ENCODE measurements at places on chromosomes 1 and 21.

GRCh38 chr1:155078469-155079209 lies at the start of gene EFNA3:
EFNA3 (plus strand) TSS chr1:155078837; CDS start chr1:155078942, 105 bp downstream.
- DNase-seq: no peak

DNA sequence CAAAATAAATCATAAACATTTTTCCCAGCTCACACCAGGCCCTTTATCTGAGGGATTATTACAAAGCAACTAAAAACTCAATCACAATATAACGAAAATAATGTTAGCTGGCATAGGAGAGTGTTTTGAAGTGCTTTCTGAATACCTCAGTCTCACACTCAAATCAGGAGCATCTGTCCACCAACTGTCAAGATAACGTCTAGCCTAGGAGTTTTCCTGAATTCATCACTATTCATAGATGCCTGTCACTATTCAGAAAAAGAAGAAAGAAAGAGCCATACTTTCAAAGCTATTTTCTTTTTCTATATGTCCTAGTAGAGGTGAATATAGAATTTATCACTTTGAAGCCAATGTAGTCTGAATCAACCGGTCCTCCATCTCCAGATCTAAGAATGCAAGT lies 127.0 kb downstream of the AKT3 start:
- no peak for DNase-seq

DNA sequence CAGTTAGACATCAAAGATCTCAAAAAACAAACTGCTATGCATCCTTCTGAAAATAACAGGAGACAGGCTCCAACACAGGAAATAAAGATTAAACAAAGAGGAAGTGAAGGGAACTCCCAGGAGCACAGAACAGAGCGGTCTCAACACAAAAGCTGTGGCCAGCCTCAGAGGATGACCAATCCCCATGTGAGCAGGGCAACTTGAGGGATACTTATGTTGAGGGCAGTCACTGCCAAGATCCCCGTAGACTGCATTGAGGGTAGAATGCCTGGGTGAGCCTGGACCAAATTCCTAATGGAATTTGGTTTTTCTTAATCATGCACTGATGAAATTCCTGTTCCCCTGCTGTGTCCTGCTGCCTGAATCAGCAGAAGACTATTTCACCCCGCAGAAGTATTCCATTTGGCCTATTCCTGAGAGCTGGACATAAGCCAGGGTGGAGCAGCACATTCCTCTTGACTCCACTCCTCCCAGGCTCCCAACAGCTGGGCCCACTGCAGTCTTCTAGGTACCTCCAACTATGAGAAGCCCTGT lies 49.0 kb downstream of the JAK1 start:
- no peak for DNase-seq

DNA sequence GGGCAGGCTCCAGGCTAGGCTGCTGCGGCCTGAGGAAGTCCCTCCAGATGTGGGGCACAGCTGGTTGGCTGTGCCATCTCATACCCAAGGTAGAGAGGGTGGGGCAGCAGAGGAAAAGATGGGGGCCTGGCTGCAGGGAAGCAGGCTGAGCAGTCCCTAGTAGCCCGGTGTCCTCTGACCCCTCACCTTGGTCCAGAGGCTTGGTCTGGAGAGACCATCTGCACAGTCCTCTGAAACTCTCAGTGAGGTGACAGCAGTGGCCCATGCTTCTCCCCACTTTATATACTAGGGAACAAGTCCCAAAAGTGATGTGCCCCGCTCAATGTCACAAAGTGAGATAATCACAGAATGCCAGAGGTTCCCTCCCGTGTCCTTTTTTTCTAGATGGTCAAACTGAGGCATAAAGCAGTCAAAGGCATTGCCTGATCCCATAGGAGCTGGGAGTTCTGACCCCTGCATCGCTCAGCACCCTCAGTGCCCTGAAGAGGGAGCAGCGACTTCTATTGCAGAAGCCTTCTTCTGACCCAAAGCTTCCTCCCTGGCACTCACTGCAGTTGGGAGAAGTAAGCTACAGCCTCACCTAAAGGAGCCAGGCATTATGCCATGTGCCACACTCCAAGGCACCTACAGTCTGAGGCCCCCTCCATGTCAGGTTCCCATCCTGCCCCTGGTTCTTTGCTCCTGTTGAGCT lies 45.5 kb downstream of the TRABD2B start:
- no peak for DNase-seq

DNA sequence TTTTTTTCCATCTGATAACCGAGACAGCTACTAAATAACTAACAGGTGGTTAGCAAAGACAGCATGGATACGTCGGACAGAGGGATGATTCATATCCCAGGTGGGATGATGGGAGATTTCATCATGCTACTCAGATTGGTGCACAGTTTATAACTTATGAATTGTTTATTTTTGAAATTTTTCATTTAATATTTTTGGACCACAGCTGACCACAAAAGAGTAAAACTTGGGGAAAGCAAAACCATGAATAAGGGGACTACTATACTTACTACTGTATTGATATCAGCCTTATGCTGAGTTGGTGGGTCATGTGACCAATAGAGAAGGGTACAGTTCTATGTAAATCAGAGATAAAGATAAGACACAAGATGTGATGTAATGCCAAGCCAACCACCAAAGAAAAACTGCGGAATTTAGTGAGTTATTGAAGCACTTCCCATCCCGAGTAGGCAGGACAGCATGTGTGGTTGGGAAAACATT lies 248.1 kb upstream of the C1orf105 start:
- DNase-seq: no peak

DNA sequence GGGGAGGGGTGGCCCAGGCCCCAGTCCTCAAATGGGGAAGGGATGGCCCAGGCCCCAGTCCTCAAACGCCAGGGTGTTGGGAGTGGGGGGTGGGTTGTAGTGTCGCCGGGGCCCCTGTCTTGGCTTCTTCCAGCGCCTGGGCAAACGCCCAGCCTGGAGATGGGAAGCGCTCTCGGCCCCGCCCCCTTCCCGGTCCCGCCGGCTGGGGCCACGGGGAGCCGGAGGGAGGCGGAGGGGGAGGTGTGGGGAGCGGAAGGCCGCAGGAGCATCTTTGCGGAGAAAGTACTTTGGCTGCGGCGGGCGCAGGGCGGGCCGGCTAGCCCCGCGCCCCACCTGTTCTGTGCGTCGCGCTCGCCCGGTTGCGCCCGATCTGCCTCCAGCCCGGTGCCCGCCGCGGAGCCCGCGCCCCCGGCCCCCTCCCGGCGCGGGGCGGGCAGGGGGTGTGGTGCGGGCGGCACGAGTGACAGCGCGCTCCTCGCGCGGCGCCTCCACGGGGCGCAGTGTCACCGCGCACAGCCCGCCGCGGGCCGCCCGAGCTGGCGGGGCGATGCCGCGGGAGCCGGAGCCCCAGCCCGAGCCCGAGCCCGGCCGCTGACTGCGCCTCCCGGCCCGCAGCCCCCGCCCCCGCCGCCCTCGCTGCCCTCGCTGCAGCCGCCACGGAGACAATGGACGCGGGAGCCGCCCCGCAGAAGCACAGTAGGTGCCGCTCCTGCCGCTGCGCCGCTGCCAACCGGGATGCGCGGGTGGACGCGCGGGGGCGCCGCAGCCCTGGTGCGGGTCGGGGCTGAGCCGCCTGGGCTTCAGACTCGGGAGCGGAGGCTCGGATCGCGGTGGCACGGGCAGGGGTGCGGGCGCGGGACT lies 31.1 kb upstream of the PEX10 start:
- DNase-seq: no peak

- DNase-seq: no peak
These were observed 20.4 kb upstream of the FGGY start for GRCh38 chr1:59276439-59276851.

GRCh38 chr1:195791796-195792195 lies 816.4 kb downstream of the KCNT2 start:
- DNase-seq: no peak

DNA sequence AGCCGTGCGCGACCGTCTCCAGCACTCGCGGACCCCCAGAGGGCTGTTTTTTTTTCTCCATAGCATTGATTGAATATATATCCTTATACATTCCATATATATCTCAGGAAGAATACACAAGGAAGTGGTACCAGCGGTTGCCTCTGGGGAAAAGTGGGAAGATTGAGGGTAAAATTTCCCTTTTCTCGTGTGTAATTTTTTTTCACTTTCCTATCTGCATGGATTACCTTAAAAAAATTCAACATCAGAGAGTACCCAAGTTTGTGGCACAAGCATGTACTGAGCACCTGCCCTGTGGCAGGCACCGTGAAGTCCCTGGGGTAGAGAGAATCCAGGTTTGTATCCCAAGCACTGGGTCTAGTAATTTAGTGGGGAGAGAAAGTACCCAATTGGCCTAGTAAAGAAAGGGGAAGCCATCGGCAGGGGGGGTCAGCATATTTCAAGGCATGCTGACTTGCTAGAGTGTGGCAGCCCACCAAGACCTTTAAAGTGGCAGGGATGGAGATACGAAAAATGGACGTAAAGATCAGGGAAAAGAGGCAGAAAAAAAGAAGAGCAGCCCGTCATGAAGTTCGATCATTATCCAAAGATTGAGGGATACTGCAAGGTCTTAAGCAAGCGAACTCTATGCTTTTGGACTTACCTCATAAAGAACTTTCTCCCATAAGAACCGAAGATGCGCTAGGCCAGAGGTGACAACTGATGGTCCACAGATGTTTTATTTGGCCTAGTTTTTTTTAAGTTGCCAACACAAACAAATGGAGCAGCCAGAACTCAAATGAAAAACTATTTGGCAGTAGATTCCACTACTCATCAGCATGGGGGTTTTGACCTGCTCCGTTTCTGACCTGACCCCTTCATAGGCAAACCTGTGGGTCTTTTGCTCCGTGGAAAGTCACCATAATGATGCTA lies 1.5 kb upstream of the HMGN1 start:
- DNase-seq: no peak

DNA sequence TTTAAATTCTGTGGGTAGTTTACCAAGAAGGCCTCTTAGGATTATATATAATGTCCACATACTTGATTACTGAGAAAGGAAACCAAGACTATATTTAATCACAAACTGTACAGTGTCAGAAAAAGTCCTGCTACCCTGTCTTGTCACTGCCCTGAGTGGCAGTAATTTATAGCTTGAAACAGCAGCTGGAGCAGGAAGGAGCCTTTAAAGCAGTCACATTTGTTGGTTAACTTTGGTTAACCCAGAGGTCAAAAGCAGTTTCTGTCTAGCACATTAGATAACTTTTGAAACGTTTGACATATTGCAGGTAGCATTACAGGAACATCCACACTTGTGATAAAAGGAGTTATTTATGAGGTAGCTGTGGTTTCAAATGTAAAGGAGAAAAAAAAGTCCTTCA lies 161.7 kb downstream of the ROR1 start:
- DNase-seq: no peak

GRCh38 chr1:22297999-22298398 lies 153.7 kb upstream of the ZBTB40 start:
- no peak for DNase-seq

- no peak for DNase-seq
These were observed 90.1 kb downstream of the PGBD5 start for GRCh38 chr1:230335861-230336522.

DNA sequence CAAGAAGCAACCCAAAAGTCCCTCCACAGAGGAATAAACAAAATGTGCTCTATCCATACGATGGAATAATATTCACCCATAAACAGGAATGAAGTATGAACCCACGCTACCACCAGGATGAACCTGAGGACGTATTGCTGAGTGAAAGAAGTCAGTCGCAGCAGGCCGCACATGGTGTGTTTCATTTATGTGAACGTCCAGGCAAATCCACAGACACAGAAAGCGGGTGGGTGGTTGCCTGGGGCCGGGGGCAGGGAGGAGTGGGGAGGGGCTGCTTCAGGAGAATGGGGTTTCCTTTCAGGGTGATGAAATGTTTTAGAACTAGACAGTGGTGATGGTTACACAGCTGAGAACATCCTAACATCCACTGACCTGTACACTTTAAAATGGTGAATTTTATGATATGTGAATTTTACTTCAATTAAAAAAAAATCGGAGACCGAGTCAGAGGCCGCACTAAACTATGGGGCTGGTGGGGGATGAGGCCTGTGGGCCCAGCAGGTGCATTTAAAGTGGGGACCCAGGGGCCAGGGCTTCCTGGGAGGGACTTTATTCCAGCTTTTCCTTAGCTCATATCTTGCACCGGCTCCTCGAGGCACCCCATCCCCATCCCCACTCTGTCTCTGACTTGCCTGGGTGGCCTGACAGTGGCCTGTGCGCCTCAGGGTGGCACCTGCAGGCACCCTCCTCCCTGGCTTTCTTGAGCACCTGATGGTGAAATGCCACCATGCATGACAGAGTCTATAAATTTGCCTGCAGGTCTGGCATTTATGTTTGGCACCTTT lies 392.6 kb upstream of the VAMP3 start:
- DNase-seq: no peak

- no peak for DNase-seq
These were observed 16.7 kb downstream of the FMO3 start for GRCh38 chr1:171107262-171107940.

DNA sequence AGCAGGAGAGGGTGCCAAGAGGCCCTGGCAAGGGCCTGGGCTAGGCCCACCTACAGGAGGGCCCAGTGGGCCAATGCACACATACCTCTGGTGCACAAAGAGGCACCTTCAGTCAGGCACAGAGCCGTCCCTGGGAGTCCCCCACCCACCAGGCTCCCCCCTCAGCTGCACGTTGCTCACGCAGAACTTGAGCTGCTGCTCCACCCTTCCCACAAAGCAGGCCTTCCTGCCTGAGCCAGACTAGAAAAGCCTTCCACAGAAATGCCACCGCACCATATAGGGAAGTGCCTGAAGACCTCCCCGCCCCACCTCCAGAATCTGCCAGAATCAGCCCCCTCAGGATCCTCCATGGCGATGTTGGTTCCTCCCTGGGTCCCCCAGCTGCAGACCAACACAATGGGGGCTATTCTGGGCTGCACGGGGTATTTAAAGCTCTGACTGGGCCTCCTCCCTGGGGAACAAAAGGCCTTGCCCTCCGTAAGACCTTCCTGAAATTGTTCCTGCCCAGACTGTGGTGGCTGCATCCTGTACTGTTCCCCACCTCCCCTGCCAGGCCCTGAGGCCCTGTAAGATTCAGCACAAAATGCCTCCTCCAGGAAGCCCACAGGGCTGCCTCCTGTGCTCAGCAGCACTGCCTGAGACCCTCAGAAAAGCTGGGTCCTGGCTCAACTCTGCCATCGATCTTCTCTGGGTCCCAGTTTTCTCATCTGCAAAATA lies 27.2 kb downstream of the HSPG2 start:
- DNase-seq: no peak

DNA sequence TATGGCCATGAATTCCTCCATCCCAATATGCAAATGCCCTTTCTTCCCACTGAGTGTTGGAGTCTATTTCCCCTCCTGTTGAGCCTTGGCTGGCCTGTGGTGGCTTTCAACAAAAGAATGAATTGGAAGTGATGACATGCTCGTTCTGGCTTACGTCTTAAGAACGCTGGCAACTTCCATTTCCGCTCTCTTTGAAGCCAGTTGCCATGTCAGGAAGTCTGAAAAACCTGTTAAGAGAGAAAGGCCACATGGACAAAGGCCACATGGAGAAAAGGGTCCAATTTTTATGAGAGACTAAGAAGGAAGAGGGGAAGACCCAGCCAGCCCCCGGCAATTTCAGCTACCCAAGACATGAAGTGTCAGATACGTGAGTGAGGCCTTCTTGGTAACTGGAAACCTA lies 45.6 kb upstream of the GADD45A start:
- DNase-seq: no peak

- no peak for DNase-seq
These were observed 16.1 kb downstream of the SLC6A9 start for GRCh38 chr1:44015206-44015605.

GRCh38 chr1:115505148-115505571 lies 136.6 kb upstream of the VANGL1 start:
- DNase-seq: no peak

GRCh38 chr1:199723250-199723956 lies 304.1 kb upstream of the NR5A2 start:
- no peak for DNase-seq

Measured in cerebellar nuclear complex (tissue), 1 donor.